DMS79 (cell line): ENCODE measurements at places on chromosomes 7 and 10.

DNA sequence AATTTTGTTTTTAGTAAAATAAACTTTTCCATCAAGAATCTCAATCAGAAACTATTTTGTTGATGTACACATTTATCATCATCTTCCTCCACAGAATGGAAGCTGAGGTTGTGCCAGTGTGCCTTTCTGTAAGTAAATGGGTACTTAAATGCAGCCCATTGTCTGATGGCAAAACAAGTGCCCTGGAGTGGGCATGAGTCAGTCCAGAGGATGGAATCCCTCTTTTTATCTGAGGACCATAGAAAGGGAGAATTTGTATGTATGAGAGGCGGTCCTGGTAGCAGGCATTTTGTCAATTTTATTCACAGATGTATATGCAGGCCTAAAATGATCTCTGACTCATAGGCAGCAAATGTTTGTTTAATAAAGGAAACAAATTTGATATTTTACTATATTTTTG is 102.1 kb upstream of the MAGI2 start:
- DNase-seq, result no peak

DNA sequence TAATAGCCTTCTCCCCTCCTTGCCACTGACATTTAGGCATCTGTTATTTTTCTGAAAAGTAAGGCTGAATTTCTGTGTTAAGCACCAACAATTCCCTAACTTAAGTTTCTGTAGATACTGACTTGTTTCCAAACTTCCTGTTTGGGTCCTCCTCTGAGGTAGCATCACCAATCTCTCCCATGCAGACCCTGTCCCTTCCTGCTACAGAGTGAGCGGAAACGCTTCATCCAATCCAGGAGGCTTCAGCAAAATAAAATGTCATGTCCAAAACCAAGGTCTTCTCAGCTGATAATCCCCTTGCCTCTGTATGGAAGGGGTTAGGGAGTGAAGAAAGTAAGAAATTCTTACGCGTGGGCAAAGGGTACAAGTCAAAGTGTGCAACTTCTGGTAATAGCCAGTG is 29.9 kb downstream of the XPNPEP1 start:
- no peak for DNase-seq

- no peak for DNase-seq
Measured at GRCh38 chr10:124289851-124290795, 128.6 kb downstream of the OAT start.

GRCh38 chr7:156015237-156016020 is 203.2 kb upstream of the SHH start:
- no peak for DNase-seq

- DNase-seq, result no peak
Measured at GRCh38 chr10:49076319-49076718, 39.0 kb downstream of the VSTM4 start.

DNA sequence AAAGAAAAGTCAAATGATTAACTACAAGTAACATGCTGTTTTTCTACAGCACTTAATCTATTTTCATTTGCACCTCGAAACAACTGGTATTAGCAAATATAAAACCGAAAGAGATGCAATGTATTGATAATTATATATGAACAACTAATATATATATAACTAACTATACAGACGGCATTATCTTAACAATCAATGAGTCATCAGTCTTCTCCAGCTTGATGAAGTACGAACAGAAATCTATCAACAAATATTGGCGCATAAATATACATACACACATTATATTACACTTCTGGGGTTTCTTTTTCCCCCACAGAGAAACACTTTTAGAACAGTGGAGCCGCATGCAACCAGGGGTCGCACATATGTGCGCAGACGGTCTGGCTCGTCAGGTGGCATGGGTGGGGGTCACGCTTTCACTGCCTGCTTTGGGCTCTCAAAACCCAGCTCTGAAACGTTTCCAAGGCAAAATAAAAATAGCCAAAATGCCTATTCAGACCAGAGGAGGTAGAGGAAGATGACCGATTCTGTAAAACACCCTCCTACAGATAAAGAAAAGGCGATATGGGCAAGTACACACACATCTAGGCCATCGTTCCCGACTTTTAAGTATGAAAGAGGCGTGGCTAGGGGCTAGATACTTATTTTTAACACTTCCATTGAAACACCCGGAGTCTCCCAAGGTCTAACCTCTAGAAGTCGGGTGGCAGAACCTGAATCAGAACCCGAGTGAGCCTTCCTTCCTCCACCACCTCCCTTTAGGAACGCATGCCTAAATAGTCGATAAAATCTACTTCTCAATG is 1.7 kb downstream of the ARHGAP12 start:
- no peak for DNase-seq

GRCh38 chr7:38535073-38535472 is 96.1 kb downstream of the AMPH start:
- no peak for DNase-seq

GRCh38 chr7:108568801-108569380 is 615 bp downstream of the THAP5 start:
- peak; percentile 85 for DNase-seq

DNA sequence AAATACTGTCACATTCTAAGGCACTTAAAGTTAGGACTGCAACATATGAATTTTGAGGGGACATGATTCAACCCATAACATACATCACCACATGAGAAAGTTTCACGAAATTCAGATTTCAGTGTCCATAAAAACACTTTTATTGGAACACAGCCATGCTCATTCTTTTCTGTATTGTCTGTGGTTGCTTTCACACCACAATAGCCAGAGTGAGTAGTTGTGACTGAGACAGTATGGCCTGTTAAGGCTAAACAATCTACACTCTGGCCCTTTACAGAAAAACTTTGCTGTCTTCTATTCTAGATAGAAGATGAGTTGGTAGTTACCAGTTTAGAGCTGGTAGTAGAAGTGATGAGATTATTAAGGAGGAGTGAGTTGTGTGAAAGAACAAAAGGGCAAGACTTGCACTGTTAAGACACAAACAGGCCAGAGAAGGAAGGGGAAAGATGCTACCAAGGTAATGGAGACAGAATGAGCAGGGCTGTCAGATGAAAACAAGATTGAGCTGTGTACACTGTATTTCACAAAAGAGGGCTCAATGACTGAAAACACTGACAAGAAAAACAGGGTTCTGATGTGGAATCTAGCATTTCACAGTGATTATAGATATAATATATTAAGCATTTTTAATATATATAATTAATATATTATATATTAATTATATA is 108.6 kb downstream of the PPP1R3A start:
- DNase-seq, result no peak

GRCh38 chr10:120584786-120585185 is 127.8 kb downstream of the PLPP4 start:
- no peak for DNase-seq

- DNase-seq, result no peak
Measured at GRCh38 chr7:4764402-4765007, 10.9 kb upstream of the AP5Z1 start.

DNA sequence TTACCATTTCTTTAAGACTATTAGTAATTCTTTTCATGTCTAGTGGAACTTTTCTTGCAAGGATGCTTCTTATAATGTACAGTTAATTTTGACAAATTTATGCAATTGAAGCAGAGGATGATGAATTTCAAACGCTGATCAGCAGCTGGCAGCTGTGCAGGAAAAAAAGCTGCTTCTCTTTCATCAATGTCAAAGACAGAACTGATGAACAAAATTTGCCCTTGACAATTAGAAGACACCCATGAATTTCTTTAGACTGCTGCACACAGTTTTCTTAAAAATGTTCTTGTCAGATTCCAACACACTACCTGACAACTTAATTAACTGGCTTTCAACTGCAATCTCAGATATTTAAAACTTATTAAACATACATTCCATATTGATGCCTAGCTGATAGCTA is 138.3 kb downstream of the SKAP2 start:
- DNase-seq, result no peak

DNA sequence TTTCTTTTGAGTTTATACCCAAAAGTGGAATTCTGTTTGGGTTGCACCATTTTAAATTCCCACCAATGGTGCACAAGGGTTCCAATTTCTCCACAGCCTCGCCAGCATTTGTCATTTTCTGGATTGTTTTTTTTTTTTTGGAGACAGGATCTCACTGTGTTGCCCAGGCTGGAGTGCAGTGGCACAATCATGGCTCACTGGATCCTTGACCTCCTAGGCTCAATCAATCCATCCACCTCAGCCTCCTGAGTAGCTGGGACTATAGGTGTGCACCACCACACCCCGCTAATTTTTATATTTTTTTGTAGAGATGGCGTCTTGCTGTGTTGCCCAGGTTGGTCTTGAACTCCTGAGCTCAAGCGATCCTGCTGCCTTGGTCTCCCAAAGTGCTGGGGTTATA is 46.6 kb downstream of the CUX1 start:
- no peak for DNase-seq

DNA sequence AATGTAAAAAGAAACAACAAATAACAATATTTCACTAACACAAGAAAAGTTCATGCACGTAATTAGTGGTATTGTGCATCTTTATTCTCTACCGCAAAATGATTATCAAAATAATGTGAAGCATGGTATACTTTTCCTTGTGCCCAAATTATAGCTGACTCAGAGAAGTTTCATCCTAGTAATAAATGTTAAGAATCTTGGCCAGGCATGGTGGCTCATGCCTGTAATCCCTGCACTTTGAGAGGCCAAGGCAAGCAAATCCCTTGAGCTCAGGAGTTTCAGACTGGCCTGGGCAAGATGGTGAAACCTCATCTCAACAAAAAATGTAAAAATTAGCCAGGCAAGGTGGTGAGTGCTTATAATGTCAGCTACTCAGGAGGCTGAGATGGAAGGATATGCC is 105.0 kb downstream of the KMT2C start:
- DNase-seq, result no peak

DNA sequence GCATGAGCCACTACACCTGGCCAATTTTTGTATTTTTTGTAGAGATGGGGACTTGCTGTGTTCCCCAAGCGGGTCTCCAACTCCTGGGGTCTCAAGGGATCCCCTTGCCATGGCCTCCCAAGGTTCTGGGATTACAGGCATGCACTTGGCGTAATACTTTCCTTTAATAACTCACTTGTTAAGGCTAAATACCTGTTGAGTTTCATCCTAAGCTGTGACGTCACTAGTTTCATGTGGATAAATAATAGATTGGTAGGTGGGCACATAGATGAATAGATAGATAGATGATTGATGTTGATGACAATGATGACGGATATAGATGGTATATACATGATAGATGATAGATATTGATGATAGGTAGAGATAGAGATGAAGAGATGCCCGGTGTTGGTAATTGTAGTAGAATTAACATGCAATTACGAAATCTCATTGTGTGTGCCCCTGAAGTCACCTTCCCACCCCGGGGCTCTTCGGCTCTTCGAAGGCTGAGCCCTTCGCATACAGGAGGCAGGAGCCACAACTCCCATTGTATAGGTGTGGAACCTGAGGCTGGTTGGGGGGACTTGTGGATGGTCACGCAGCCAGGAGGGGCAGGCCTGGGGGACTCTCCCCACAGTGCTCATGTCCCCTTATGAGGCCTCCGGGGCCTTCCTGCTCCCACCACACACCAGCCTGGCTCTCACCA is 2.6 kb downstream of the GRIFIN start:
- no peak for DNase-seq

DNA sequence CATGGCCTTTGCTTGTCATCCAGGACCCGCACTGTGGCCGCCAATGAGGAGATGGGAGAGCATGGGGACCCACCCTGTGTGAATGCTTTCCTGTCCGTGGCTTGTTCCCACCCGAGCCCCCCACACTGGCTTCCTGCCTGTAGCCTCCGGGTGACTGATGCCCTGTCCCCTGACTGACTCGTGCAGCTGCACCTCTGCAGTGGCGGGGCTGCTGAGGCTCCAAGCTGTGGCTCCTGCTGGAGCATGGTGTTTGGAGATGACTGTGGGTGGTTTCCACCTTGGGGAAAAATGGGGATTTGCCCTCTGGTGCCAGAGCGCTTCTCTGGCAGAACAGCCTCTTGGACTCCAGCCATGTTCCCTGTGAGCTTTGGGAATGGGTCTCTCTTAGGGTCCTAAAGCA is 2.1 kb downstream of the CAMK1D start:
- no peak for DNase-seq

DNA sequence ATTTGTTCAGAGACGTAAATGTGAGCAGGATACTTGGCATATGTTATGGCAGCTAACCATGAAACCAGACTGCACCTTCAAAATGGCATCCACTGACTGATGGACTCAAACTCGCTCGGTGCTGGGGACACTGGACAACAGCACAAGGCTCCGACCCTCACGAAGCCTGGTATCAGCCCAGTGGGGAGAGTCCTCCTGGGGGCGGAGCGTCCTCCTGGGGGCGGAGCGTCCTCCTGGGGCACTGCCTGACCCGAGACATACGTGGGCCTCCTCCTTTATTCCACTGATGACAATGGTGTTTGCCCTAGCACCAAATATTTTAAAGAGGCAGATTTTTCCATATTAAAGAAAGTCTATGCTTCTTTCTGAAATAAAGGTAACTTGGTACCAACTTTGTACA is 39.5 kb downstream of the ESYT2 start:
- no peak for DNase-seq

GRCh38 chr10:102069071-102069470 is 3.9 kb downstream of the HPS6 start:
- DNase-seq, result no peak

- DNase-seq, result no peak
Measured at GRCh38 chr10:65413001-65413400, 1512.8 kb upstream of the LRRTM3 start.

DNA sequence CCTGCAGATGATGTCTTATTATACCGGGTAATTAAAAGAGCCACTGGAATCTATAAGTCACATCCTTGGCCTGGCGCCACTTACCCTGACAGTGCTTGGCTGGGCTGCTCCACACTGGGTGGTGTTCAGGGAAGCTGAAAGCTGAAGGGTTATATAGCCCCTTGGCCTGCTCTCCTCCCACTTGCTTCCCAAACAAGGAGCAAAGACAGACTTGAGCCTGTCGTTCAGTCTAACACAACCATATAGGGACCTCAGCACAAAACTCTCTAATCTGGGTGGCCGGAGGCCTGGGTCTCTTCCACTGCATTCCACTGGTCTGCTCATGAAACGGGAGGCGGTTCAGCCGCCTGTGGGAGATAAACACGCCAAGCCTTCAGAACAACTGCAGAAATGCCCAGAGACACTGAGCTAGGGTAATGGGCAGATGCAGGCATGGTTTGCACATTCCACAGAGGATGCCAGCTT is at the start of gene ACTA2:
TSS of gene ACTA2 (minus strand) at position 127 of the 465 bp plus-strand sequence. CDS start 3,843 bp downstream, outside the sequence.
- DNase-seq, result no peak

- DNase-seq, result no peak
Measured at GRCh38 chr10:73874267-73875138, at the start of gene CAMK2G. Gene CAMK2G (minus strand): TSS chr10:73874555. CDS start chr10:73874461, 94 bp downstream.

GRCh38 chr10:6786579-6787031 is 206.5 kb upstream of the PRKCQ start:
- DNase-seq, result no peak

GRCh38 chr10:101558204-101558603 is 29.9 kb downstream of the POLL start:
- DNase-seq, result no peak

GRCh38 chr7:80445351-80445750 is 66.5 kb downstream of the GNAT3 start:
- DNase-seq, result no peak

GRCh38 chr7:46155367-46155766 is 234.3 kb upstream of the IGFBP3 start:
- DNase-seq, result no peak

GRCh38 chr7:72080341-72080766 is 331.8 kb downstream of the CALN1 start:
- DNase-seq, result no peak

GRCh38 chr7:37104822-37105518 is 343.7 kb downstream of the ELMO1 start:
- no peak for DNase-seq
